ENCODE measurements at places on chromosomes 16 and 17. TPM values are rescaled to one million over a fixed set of nuclear protein-coding genes. Genes with fewer than 3 reads are reported as not detected.

KRT12 gene
- total RNA-seq: not detected

SRR gene
- total RNA-seq: 35.0 TPM

KCTD19 gene
- total RNA-seq: not detected

CD300A gene
- not detected for total RNA-seq

KRTAP17-1 gene
- not detected for total RNA-seq

PABPN1L gene
- total RNA-seq: not detected

KRT36 gene
- under 0.01 TPM for total RNA-seq

CLEC18B gene
- total RNA-seq: not detected

PAFAH1B1 gene
- 101 TPM for total RNA-seq

SSTR5 gene
- total RNA-seq: not detected

SRCAP gene
- 16.8 TPM for total RNA-seq

PIK3R5 gene
- under 0.01 TPM for total RNA-seq

CFAP97D1 gene
- total RNA-seq: not detected

C16orf78 gene
- total RNA-seq: not detected

CCL8 gene
- not detected for total RNA-seq

PDE6G gene
- total RNA-seq: not detected

CSH2 gene
- total RNA-seq: not detected

CCL5 gene
- not detected for total RNA-seq

KRT17 gene
- total RNA-seq: 6.1 TPM

SYCE1L gene
- not detected for total RNA-seq

All from fibroblast of villous mesenchyme (primary cell).